NCI-H187 treated with DMSO at 0.1 percent for 48 hours (cell line): ENCODE measurements at places on chromosomes 2 and 18.

- no peak for DNase-seq
Observed at GRCh38 chr2:1552611-1553010, 139.3 kb downstream of the TPO start.

DNA sequence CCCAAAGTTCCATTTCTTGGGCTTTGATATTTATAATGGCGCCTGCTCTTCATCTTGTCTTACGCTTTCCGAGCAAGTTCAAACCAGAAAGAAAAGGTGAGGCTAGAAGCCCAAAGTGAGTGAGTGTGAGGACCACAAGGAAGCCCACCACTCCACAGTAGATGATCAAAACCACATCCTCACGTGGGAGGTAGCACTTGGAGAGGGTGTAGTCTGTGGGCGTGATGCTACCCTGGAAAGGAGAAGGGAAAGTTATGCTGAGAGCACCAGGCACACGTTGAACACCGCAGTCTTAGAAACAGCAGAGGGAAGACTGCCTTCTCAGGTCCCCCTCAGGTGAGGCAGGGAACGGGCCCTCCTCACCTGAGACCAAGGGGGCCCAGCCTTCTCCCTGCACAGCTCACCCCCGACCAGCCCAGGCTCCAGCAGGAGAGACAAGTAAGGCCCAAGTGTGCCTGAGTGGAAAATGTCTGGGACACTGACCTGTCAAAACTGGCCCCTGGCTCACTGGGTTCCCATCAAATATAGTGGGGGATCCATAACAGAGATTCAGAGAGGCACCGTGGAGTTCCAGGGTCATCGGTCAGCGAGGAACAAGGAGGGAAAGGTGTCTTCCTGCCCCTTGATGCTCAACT is 23.6 kb downstream of the MPPE1 start:
- no peak for DNase-seq

DNA sequence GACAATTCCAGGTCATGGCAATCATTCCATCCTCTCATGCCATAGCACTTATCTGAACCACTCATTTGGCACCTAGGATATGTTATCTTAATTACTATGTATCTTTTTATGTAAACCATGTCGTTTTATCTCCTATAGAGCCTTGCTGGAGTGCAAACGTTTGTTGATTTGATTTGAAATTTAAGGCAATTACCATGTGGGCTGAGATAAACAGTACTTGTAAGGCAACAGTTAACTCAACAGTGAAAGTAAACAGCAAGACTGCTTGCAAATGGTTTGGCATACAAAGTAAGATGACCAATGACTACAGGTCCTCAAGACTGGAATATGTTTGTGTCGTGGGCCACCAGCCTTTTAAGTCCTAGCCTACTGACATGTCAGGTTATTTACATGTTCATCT is 133.7 kb upstream of the ZFP36L2 start:
- no peak for DNase-seq

DNA sequence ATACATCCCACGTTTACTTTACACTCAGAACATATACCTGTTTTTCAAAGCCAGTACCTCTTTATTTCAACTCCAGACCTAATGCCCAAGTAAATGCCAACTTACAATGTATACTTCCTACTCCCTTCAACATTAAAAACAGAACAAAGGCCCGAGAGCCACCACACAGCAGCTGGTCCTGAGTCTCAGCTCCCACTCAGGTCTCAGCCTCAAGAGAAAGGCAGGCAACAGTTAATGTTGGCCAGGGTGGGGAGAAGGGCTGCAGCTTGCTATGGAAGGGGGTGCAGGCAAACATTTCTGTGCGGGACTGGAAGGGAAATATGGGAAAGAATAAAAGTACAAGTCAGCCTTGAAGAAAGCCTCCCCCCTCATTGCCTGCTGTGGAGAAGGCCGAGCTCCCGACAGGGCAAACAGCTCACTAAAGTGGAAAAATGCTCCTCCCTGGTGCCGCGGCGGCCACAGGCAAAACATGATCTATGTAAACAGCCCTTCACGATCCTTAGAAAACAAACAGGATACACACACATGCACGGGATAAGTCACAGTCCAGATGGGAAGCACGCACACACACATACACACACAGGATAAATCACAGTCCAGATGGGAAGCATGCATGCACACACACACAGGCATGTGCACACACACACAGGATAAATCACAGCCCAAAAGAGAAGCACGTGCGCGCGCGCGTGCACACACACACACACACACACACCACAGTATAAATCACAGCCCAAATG is 67.4 kb downstream of the ADNP2 start:
- DNase-seq, result no peak

- no peak for DNase-seq
Observed at GRCh38 chr2:5263291-5263690, 428.9 kb upstream of the SOX11 start.

DNA sequence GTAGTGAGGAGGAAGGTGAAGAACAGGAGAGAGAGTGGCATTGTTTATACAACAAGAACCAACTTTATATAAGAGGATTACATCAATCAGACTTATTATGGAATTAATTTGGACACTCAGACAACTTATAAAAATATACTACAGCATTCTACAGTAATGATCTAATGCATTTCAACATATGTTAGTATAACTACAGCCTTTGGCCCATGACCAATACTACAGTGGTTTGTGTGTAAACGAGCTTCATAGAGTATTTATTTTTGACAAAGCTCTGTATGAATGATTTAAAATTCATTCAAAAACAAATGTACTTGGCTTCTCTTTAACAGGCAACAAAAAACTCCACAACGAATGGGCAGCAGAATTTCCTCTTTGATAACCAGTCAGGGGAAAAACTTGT is 72.8 kb downstream of the ZNF521 start:
- no peak for DNase-seq

DNA sequence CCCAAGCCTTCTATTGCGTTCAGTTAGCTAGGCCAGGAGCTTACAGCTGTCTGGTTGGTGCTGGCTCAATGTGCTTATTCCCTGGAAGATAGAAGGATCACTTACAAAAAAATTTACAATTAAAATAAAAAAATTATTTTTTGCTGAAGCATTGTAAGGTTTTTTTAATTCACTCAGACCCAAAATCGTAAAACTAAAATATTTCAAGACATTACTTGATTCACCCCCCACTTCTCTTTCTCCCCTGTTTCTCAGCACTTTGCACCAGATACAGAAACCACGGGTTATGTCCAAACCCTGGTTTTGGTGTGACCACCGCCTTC is 911 bp upstream of the PTPRM start:
- DNase-seq, result no peak

DNA sequence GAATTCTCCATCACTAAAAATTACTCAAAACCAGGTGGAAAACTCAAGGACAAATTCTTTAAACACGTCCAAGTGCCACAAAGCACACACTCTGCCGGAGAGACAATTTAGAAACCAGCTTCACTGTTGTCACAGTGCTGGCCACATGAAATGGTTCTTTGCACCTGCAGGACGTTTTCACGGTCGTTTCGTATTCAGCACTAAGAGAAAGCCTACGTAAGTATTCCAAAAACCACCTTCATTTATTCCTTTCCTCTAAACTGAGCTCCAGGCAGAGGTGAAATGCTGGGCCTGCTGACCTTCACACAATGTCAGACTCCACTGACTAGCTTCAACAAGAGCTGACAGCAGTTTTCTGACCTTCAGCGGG is 680 bp downstream of the ATP5F1A start:
- DNase-seq, result no peak

DNA sequence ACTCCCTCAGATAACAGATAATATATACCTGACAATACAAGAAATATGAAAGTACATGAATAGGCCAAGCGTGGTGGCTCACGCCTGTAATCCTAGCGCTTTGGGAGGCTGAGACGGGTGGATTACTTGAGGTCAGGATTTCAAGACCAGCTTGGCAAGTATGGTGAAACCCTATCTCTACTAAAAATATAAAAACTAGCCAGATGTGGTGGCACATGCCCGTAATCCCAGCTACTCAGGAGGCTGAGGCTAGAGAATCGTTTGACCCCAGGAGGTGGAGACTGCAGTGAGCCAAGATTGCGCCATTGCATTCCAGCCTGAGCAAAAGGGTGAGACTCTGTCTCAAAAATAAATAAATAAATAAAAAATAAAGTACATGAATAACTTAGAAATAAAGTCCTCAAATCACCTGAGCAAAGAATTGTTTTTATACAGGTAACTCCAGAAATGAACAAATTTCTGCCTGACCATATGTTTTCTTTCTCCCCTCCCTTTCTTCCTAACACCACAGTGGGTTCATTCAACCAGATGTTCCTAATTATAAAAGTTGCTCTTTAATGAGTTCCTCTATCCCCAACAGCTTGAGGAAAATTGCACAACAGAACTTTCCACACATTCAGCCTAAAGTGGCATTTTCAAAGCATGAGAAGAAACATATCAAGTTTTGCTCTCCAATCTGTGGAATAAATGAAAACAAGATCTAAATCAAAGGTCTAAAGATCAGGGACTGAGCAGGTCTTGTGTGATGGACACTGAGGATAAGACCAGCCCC is 33.6 kb upstream of the AP1S3 start:
- DNase-seq, result no peak

GRCh38 chr18:55879331-55879730 is 291.3 kb upstream of the TCF4 start:
- DNase-seq, result no peak

- peak; percentile 72 for DNase-seq
Observed at GRCh38 chr2:40242315-40242714, 209.6 kb downstream of the SLC8A1 start.

GRCh38 chr2:235378944-235379343 is 114.9 kb upstream of the AGAP1 start:
- DNase-seq, result no peak

DNA sequence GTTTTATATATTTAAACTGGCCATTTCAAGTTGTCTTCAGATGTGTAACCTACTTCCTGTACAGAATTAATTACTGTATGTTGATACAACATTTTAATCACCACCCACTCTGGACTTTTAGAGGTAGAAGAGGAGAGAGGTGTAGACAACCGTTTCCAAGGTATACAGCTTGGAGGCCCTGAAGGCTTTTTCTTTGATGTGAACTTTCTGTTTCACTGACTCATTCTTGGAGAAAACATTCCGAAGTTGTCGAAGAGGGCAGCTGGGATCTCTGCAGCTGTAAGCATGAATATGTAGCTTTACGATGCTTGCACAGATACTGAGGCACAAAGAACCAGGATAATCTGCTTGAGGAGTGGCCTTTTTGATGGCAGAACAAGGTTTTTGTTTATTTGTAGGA is 137.0 kb downstream of the NCKAP5 start:
- no peak for DNase-seq

GRCh38 chr2:95275601-95276243 is 1.5 kb downstream of the PROM2 start:
- DNase-seq, result no peak

GRCh38 chr18:57806978-57807285 is 3.8 kb upstream of the ATP8B1 start:
- no peak for DNase-seq

DNA sequence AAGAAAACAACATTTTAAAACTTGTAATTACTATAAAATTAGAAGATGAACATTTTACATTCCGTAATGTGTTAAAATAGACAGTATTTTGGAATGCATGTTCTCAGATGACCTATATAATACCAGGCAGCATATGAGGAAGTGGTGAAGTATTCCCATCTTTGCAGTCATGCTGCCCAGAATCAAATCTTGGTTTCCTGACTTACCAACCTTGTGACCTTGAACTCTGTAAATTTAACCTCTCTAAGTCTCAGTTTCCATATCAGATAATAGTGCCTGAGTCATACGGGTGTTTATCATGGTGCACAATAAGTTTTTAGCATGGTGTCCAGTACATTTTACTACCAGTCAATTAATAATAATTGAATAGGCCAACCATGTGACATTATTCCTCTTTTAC is 7.3 kb upstream of the GALM start:
- DNase-seq, result no peak

DNA sequence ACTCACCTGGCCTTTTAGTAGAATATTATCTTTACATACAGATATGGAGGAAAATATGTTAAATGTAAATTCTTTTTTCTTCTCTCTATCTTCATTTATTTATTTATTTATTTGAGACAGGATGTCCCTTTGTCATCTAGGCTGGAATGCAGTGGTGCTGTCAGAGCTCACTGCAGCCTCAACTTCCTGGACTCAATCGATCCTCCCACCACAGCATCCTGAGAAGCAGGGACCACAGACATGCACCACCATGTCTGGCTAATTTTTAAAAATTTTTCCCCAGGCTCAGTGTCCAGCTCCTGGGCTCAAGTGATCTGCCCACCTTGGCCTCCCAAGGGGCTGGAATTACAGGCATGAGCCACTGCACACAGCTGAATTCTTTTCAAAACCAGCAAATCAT is 20.3 kb downstream of the KYNU start:
- no peak for DNase-seq

DNA sequence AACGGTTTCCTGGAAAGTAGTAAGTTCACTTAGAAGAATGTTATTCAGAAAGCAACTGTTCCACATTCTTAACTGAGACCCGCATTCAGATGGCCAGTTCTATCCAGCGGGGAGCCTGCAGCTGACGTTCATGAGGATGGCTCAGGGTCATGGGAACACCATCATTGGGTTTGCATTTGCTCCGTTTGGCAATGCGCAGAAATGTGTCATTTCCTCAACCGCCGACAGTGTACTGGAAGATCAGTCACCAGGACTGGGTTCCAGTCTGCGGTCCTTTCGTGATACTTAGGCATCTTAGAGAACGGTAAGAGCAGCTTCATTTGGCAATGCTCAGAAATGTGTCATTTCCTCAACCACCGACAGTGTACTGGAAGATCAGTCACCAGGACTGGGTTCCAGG is 104.0 kb downstream of the DNER start:
- no peak for DNase-seq

GRCh38 chr18:13138420-13139139 is 80.0 kb upstream of the LDLRAD4 start:
- DNase-seq, result no peak

DNA sequence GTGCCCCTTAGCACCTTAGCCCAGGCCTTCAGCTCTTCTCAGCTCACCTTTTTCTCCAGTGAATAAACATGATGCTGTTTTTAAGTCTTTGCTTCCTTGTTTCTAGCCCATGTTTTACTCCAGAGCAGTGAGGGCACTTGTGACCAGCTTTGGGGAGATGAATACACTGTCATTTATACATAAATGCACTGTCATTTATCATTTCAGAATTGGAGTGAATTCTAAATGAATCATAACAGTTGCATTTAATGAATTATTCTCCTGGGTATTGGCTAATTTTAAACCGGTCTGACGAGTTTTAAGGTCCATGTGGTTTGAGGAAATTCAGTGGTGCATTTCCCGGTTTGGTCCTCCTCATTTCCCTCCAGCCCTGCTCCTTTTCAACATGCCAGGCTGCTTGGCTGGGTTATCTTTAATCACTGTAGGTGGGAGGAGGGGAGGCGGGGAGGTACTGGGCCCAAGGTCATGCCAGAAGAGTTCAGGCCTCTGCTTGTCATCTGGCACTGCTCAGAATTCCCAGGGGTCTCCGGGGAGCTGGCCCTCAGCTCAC is 23.9 kb downstream of the PRKCE start:
- peak; percentile 15 for DNase-seq

GRCh38 chr2:241072553-241073165 is 29.4 kb downstream of the MTERF4 start:
- no peak for DNase-seq

- no peak for DNase-seq
Observed at GRCh38 chr18:59699061-59699460, 1.8 kb upstream of the CCBE1 start.

GRCh38 chr2:74867841-74868658 is 34.1 kb downstream of the HK2 start:
- no peak for DNase-seq

- no peak for DNase-seq
Observed at GRCh38 chr2:138879931-138880330, 99.7 kb upstream of the NXPH2 start.

- no peak for DNase-seq
Observed at GRCh38 chr2:233476651-233477547, 89.7 kb downstream of the USP40 start.

- DNase-seq, result no peak
Observed at GRCh38 chr2:32946314-32947075, at the start of gene LTBP1. TSS of gene LTBP1 (plus strand) at chr2:32946953. CDS start at chr2:32947325, 372 bp downstream.
